ENCODE measurements at places on chromosomes 11 and 22.

- DNase-seq, result no peak
These were observed 28.2 kb upstream of the CTSD start for GRCh38 chr11:1791912-1792311.

DNA sequence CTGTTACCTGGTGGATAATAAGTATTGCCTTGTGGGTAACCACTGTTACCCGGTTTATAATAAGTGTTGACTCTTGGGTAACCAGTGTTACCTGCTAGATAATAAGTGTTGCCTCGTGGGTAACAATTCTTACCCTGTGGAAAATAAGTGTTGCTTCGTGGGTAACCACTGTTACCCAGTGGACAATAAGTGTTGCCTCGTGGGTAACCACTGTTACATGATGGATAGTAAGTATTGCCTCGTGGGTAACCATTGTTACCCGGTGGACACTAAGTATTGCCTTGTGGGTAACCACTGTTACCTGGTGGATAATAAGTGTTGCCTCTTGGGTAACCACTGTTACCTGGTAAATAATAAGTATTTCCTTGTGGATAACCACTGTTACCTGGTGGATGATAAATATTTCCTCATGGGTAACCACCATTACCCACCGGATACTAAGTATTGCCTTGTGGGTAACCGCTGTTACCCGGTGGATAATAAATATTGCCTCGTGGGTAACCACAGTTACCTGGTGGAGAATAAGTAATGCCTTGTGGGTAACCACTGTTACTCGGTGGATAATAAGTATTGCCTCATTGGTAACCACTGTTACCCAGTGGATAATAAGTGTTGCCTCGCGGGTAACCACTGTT is 8.7 kb upstream of the NXPE4 start:
- DNase-seq, result no peak

DNA sequence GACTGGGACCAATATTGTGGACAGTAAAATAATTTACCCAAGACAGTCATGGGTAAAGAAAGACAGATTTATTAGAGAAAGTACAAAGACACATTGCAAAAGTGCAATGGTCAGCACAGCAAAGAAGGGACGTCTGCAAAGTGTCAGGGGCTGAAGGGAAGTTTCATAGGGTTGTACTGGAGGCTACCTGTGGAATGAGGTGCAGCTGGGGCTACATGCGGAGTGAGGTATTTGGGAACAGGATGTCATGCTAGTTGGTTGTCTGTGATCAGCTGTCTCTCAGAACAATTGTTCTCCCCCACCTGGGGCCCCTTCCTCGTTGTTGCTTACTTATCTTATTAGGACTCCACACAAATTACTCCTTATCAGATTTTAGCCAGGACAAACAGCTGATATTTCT is 11.4 kb upstream of the APOL3 start:
- DNase-seq, result no peak

DNA sequence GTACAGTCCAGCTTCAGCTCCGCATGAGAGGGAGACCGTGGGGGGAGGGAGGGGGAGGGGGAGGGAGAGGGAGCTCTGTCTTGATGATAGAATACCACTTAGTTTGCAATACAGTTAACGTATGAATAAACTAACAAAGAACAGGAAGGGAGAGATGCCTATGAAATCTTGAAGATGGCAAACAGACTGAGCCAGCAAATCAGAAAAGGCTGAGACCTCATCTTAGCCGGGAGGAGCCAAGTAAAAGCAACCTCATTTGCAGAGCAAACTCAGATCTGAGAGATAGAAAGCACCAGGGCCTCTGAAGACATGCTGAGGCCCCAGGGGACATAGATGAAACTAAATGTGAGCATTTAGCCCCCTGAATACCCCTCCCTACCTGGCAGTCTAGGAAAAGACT is 23.0 kb downstream of the APLP2 start:
- no peak for DNase-seq

GRCh38 chr22:33766091-33766490 is 154.2 kb downstream of the LARGE1 start:
- DNase-seq, result no peak

DNA sequence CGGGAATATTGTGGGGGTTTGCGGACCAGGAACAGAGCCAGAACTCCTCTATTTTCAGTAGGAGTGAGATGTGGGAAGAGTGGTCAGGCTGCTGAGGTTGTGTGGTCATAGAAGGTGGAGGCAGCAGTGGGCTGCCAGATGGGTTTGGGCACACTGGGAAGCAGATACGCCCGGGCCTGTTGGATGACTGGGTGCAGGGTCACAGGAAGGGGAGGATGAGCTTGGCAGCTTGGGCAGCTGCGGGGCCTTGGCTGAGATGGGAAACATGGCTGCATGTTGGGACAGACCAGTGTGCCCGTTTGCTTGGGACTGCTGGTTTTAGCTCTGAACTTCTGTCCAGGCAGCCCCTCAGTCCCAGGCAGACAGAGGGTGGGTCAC is 11.4 kb downstream of the SHANK3 start:
- no peak for DNase-seq

GRCh38 chr11:131033151-131033651 is 116.9 kb upstream of the SNX19 start:
- DNase-seq, result no peak

DNA sequence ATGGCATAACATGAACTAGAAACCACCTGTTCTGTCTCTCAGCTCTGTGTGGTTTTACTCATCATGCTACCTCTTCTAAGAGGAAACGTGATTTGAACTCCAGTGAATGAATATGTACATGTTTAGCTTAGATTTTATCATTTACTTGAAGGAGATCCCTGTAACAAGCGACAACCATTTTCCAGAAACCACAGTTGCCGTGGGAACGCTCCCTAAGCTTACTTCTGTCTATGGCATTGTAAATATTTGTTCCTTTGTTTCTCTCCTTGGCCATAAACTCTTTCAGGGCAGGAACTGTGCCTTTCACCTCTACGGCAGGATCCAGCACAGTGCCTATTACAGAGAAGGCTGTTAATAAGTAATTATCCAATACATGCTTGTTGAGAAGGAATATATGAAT is 17.1 kb upstream of the TPH1 start:
- no peak for DNase-seq

DNA sequence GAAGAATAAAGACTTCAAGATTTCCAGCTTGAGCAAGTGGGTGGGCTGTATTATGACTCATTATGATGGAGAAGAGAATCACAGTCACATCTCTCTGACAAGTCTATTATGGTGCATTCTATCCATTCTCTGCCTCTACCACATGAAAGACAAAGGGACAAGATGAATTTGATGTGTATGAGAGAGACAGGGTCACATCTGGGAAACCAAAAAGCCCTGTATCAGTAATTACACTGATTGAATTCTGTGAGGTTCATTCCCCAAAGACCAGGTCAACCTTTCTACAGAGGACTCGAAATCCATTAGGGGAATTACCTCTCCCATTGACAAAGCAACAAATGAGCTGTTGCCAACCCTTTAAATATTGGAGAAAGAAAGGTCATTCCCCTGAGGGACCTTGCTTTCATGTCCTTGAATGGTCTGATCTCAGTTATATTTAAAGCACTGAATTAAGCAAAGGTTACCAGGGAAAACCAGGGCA is 109.6 kb downstream of the USP35 start:
- DNase-seq, result no peak

GRCh38 chr22:28146401-28147314 is 227.6 kb upstream of the PITPNB start:
- no peak for DNase-seq

DNA sequence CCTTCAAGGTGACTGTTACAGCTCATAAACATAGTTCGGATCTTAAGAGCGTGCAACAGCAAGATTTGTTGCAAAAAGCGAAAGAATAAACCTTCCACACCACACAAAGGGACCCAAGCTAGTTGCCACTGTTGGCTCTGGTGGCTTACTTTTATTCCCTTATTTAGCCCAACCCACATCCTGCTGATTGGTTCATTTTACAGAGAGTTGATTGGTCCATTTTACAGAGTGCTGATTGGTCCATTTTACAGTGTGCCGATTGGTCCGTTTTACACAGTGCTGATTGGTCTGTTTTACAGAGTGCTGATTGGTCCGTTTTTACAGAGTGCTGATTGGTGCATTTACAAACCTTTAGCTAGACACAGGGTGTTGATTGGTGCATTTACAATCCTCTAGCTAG is 776.9 kb upstream of the CNTN5 start:
- DNase-seq, result no peak

DNA sequence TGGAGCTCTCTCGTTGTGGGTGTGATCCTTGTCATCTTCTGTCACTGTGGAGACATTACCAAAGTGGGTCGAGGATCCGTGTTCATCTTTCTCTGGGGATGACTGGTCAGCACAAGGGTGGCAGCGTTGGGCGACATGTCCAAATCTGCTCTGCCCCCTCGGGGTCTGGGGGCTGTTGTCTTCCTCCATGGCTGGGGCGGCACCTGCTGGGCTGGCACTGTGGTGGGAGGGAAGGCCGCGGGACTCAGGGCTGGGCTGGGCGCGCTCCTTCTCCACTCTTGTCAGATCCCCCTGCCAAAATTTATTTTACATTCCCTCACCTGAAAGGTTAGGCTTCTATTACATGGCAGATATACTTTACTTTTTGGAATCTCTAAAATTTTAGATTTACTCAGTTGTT is 96.4 kb downstream of the UVRAG start:
- no peak for DNase-seq

DNA sequence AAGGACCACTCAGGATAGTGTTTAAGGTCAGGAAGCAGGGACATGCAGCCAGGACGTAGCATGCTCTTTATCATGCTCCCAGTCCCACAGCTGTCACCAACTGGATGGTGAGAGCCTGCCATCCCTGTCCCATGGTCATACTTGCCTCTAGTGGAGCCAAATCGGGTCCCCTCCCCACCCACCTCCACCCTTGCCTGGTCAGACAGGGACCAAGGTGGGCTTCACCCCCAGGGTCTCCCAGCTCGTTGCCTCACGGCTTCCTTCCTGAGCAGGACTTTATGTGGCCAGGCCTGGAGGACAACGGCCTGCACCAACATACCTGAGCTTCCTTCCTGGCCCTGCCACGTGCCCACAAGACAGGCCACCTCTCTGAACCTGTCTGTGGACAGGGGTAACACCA is 19.8 kb downstream of the A4GALT start:
- no peak for DNase-seq

DNA sequence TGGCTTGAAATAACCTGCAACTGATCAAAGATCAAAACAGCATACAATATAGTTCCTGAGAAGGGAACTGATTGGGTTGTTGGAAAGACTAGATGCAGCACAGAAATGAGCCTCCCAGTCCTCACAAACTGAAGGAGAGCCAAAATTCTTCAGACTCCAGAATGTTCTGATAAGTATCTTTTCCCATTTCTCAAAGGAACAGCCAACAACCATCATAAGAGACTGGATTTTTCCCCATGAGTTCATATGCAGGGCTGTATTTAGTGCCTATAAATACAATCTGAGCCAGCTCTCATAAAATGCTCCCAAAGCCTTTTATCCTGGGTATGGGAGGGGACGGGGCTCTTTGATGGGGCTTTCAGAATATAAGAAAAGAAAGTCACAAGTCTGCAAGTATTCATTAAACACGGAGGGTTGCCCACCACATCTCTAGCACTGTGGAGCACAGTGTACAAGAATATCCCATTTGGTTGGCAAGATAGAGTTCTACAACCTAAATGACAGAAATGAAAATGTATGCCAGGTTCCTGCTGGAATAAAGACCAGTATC is 50.7 kb upstream of the LYVE1 start:
- no peak for DNase-seq

DNA sequence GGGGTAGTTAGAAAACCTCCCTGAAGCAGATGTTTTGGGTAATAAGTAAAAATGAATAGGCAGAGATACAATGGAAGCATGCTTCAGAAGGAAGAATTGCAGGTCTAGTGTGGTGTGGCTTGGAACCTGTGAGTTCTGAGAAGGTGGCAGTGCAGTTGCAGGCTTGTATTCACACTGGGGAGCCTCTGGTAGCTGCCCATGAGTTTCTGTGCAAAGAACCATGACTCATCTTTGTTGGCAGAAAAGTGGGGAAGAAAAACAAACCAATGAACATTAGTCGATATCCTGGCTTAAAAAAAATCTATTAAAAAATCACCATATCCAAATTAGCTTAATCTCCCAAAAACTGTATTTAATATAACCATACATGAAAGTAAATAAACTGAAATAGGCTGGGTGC is 232.6 kb downstream of the FAT3 start:
- no peak for DNase-seq

All from natural killer cell (primary cell).